ENCODE measurements at places on chromosomes 5 and 9. TPM values are rescaled to one million over a fixed set of nuclear protein-coding genes. Genes with fewer than 3 reads are reported as not detected.

The NPR3 gene
- 360 TPM for total RNA-seq

The PTTG1 gene
- total RNA-seq, result 19.9 TPM

The VCAN gene
- 5.4 TPM for total RNA-seq

The SLC6A19 gene
- under 0.01 TPM for total RNA-seq

- DNase-seq, result no peak
These were observed 39.5 kb downstream of the TRIP13 start for GRCh38 chr5:932151-932627.

GRCh38 chr5:137730336-137730735, 5.6 kb downstream of the KLHL3 start:
- no peak for DNase-seq

DNA sequence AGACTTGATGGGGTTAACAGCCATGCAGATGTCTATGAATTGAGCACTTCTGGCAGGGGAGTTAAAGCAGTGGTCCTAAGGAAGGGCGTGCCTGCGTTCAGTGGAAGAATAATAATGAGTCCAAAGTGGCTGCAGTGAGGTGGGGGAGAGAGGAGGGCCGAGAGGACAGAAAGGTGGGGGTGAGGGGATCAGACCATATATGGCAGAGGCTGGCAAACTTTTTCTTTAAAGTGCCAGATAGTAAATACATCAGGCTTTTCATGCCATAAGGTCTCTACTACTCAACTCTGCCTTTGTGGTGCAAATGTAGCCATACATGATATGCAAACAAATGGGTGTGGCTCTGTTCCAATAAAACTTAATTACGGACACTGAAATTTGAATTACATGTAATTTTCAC, 77.1 kb downstream of the STRBP start:
- no peak for DNase-seq

DNA sequence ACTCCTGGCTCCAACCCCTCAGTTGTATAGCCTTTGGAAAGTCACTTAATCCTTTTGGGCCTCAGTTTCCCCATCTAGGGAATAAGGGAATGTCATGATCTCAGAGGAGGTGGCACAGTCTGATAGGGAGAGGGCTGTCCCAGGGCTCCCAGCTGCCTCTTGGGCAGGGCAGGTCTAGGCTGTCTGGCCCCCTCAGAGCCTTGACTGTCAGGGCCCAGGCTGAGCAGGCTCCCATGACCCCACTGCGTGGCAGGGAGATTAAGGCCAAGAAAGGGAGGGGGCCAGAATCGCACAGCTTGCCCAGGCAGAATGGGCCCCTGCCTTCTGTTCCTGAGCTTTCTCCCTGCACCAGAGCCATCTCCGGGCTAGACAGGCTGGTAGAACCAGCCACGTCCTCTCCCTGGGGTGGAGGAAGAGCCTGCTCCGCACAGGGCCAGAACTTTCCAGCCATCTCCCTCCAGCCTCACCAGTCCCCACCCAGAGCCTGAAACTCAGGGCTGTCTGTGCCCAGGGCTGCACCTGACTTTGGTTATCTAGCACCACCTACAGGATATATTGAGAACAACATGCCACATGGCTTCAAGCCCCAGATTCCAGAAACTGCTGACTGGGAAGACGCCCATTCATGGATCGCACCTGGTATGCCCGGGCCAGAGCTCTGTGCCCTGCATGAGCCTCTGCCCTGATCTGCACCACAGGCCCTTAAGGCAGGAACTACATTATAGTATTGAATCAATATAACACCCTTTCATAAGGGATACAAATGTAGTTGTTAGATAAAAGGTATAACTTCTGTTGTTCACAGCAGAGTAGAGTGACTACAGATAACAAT, 32.1 kb downstream of the NAIF1 start:
- peak; percentile 81 for DNase-seq

- no peak for DNase-seq
These were observed 535.1 kb downstream of the ELAVL2 start for GRCh38 chr9:23290973-23291372.

DNA sequence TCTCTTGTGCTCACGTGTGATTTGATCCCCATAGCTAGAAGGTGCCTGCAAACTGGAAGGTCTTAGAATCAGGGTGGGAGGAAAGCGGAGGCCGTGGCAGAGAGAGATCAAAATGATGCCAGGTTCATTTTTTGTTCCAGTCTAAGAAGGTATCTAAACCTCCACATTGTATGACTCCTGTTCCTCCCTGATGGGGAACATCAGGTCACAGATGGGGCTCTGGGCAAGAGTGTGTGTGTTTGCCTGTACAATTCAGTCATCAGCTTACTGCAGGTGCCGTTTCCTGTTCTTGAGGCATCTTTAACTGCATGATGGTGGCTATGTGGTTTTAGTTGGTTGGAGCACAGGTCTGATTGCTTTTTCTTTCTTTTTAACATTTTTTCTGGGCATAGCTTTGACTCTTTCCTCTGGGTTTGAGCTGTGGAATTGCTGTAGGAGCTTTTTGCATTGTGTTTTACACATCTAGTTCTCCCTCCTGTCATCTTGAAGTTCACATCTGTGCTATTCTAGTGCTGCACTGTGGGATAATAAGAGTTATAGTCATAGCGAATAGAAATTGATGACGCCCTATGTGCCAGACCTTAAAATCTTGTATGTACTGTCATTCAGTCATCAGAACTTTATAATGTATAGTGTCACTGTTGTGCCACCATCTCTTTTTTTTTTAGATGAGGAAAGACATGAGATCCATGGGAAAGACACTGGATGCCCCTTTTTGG, 30.8 kb downstream of the ARHGAP26 start:
- DNase-seq, result peak; percentile 37

GRCh38 chr5:3531320-3531986, 64.2 kb upstream of the IRX1 start:
- no peak for DNase-seq

GRCh38 chr9:82513242-82513751, 524.7 kb downstream of the SPATA31D1 start:
- DNase-seq, result peak; percentile 39

DNA sequence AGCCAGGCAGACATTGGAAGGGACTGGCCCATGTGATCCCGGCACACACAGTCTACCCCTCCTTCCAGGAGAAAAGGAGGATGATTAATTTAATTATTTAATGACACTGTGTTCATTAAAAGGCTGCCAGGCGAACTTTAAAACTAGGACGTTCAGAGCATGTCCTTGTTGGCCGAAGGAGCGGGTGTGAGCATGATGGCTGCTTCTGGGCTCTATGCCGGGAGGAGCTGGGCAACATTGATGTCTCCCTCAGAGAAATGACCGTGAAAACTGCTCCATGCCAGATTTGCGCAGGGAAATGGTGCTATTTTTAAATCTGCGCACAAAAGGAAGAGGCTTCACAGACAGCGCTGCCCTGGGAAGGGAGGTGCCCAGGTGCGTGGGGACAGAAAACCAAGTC, 284.9 kb upstream of the IRX4 start:
- DNase-seq, result no peak

GRCh38 chr5:34616651-34617050, 39.5 kb upstream of the RAI14 start:
- no peak for DNase-seq

DNA sequence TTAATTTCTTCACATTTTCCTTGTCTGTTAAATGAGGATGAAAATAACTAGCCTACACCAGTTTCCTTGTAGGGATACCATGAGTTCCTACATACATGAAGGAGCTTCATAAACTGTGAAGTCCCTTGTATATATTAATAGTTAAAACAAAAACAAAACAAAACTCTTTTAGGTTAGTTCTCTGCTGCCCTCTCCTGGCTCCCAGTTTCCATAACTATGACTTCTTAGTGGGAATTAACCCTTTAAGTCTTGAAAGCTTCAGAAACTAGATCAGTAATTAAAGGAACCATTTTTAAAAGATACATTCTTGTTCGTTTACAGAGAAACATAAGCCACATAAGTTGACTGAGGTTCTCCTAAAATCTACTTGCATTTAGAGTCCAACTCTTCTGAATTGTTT, 500.0 kb upstream of the C9orf72 start:
- no peak for DNase-seq

DNA sequence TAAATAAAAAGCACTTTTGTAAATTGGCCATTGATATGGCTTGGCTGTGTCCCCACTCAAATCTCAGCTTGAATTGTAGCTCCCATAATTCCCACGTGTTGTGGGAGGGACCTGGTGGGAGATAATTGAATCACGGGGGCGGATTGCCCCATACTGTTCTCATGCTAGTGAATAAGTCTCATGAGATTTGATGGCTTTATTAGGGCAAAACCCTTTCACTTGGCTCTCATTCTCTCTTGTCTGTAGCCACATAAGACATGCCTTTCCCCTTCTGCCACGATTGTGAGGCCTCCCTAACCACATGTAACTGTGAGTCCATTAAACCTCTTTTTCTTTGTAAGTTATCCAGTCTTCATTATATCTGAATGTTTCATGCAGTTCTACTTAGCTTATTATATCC, 153.2 kb downstream of the TARS1 start:
- DNase-seq, result no peak

DNA sequence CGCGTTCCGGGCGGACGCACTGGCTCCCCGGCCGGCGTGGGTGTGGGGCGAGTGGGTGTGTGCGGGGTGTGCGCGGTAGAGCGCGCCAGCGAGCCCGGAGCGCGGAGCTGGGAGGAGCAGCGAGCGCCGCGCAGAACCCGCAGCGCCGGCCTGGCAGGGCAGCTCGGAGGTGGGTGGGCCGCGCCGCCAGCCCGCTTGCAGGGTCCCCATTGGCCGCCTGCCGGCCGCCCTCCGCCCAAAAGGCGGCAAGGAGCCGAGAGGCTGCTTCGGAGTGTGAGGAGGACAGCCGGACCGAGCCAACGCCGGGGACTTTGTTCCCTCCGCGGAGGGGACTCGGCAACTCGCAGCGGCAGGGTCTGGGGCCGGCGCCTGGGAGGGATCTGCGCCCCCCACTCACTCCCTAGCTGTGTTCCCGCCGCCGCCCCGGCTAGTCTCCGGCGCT, at the start of gene DAPK1:
Gene DAPK1 (plus strand): TSS at position 264 of the 442 bp plus-strand sequence. CDS start 1,211 bp downstream, outside the sequence.
- peak; percentile 84 for DNase-seq

- DNase-seq, result no peak
These were observed 344.7 kb upstream of the TNC start for GRCh38 chr9:115462623-115463022.

GRCh38 chr5:171226864-171227263, 82.2 kb upstream of the TLX3 start:
- no peak for DNase-seq

DNA sequence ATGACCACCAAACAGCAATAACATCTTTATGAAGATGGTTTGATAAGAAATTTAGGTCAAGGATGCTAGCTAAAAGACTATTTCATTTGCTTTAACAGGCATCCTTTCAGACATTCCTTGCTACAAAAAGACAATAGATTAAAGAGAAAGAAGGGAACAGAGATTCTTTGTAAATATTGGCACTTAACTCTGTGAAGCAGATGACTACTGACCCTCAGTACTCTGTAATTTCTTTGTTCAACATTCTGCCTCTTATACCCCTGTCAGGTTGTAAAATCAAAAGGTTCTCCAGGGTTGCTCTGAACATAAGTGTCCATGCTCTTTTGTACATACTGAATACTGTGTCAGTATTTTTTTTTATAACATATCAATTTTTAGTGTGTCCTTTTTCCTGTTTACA, 610.6 kb upstream of the GRAMD2B start:
- DNase-seq, result no peak

- DNase-seq, result no peak
These were observed 158.0 kb downstream of the DEPDC1B start for GRCh38 chr5:60541980-60542379.

DNA sequence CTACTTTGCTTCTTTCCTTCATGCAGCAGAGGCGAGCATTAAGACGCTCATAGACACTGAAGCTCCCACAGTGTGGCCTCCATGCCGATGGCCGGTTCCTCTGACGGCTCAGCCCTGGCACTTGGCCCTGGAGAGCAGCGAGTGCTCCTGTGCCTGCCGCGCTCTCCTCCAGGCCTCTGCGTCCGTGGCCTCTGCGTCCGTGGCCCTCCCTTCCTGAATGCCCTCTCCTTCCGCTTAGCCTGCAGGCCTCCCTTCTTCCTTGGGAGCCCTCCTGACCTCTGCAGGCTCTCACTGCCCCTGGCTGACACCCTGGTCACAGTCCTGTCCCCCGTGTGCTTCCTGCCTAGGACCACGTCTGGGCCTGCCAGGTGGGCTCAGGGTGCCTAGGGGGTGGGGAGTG, 92.8 kb downstream of the ZNF354C start:
- DNase-seq, result no peak

DNA sequence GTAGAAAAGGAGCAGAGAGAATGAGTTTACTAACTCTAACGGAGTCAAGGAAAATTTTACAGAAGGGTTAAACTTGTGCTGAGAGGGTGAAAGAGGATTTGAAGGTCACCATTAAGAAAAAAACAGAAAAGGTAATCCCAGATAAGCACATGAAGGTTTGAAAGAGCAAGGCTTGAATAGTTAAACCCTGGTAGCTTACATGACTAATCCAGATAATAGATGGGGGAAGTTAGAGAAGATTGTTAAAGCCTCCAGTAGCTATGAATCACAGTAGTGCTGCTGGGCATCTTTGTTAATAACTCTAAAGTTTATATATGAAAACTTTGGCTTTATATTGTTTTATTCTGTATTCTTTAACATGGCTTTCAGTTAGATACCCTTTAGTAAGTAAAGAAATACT, 354.5 kb upstream of the FTMT start:
- DNase-seq, result no peak

DNA sequence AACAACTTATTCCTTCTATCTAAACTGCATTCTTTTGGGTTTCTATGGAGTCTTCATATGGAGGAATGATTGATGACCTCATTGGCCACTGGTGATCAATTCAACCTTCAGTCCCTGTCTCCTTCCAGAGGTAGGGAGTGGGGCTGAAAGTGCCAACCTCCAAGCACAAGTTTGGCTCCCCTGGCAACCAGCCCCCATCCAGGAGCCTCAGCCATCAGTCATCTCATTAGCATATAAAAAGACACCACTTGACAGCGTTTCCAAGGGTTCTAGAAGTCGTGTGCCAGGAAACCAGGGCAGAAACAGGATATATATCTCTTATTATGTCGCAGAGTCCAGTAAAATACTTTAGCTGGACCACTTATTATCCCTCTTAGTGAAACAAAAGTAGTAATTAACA, 9.8 kb downstream of the SLC31A2 start:
- DNase-seq, result no peak

GRCh38 chr5:126449751-126450271, 26.6 kb downstream of the GRAMD2B start:
- peak; percentile 26 for DNase-seq

DNA sequence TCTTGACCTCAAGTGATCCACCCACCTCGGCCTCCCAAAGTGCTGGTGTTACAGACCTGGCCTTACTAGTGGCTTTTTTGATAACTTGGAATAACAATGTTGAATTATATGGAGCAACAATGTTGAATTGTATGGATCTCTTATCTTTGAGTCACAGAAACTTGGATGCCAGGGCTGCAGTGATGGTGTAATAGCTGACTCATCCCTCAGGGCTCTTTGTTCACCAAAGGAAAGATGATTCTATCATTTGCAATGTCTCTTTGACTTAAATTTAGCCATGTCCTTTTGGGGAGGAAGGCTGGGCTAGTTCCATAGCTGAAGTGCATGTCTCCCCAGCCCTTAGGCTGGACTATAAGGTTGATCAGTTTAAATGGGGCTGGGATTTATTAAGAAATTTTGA, 172.3 kb downstream of the PDZD2 start:
- DNase-seq, result peak; percentile 21
